Kidney (tissue), 22 donors: ENCODE measurements at places on chromosomes 5 and 9. TPM values are rescaled to one million over a fixed set of nuclear protein-coding genes. Genes with fewer than 3 reads are reported as not detected.

The KCNT1 gene
- not detected for total RNA-seq

The C9orf153 gene
- total RNA-seq: not detected

The TAS2R1 gene
- not detected for total RNA-seq

The MYOZ3 gene
- 0.66 TPM for total RNA-seq

The AGXT2 gene
- 8.0 TPM for total RNA-seq

The CYLC2 gene
- total RNA-seq: not detected

The PRRC1 gene
- total RNA-seq: 55.8 TPM

The RGS7BP gene
- 10.7 TPM for total RNA-seq

The SEC61B gene
- 118 TPM for total RNA-seq

The CDO1 gene
- total RNA-seq: 3.0 TPM

The SMIM33 gene
- 0.13 TPM for total RNA-seq

The PFN3 gene
- not detected for total RNA-seq

The TIMD4 gene
- 8.0 TPM for total RNA-seq
